ENCODE measurements at places on chromosomes 5 and 9.

DNA sequence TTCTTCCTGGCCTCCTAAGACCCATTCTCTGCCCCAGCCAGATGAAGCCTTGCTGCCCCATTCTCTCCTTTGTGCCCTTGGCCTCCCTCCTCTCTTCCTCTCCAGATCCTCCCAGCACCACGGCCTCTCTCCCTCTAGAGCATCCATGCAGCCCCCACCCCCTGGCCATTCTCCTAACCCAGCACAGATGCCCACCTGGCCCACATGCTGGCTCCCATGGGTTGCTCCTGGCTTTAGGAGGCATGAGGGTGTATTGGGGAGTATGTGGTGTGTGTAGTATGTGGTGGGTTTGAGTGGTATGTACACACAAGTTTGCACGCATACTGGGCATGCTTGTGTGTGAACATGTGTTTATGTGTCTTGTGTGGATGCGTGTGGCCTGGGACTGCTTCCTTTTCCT, 47.1 kb downstream of the FOXI1 start:
- no peak for DNase-seq

DNA sequence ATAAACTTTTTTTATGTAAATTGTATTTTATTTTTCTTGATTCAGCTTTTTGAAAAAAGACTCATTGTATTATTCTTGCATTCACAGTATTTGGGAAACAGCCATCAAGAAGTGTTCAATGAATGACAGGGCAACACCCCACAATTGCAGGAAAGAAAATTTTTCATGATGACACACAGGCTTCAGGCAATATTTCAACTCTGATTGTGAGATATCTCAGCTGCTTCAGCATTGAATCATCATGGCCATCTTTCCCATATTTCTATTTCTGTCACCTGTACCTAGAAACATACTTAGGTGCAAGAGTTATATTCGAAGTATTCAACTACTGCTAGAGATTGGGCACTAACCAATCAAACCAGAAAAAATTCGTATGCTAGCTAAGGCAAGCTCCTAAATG, 446.0 kb downstream of the ISL1 start:
- no peak for DNase-seq

DNA sequence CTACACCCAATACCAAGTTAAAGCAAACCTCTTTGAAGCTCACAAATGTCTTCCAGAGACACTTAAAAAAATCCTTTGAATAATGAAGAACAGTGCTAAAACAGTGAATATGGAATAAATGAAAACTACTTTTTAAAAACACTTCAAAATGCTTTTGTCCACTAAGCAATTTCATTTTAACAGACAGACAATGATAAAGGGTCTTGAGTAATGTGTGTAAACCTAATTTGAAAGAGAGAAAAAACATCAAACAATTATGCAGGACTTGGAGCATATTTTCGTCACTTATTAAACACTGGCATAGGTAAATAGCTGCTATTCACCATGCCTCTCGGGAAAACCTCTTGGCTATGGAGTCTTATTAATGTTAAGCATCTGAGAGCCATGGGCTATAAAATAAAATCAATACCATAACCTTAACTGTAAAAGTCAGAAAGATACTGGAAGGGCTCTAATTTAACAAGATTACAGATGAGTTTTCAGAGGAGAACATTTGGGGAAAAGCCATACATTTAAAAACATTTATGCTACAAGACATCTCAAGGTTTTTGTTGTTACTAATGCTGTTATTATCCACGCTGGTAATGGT, 177.8 kb downstream of the NFIB start:
- DNase-seq: no peak

GRCh38 chr5:179243333-179243732, 101.9 kb downstream of the ADAMTS2 start:
- DNase-seq: no peak

- no peak for DNase-seq
These were observed 351.0 kb downstream of the KIAA0825 start for GRCh38 chr5:94267350-94267899.

Data from stimulated activated CD8-positive, alpha-beta memory T cell treated with anti-CD3 and anti-CD28 coated beads, Interleukin-2, amount 100 ng/mL, for 48 hours (primary cell).